ENCODE measurements at places on chromosomes 13 and 19.

DNA sequence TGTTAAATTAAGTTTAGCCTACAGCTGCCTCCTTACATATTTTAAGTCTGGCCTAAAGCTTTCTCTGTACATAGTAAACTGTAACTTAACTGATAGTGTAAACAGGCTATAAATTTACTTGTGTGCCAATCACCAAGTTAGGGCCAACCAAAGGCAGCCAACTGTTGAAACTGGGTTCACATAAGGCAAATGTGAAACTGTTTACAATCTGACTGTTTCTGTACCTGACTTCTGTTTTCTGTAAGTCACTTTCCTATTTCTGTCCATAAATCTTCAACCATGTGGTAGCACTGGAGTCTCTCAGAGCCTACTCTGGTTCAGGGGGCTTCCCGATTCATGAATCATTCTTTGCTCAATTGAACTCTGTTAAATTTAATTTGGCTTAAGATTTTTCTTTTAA lies 103.1 kb downstream of the RAP2A start:
- DNase-seq = no peak

DNA sequence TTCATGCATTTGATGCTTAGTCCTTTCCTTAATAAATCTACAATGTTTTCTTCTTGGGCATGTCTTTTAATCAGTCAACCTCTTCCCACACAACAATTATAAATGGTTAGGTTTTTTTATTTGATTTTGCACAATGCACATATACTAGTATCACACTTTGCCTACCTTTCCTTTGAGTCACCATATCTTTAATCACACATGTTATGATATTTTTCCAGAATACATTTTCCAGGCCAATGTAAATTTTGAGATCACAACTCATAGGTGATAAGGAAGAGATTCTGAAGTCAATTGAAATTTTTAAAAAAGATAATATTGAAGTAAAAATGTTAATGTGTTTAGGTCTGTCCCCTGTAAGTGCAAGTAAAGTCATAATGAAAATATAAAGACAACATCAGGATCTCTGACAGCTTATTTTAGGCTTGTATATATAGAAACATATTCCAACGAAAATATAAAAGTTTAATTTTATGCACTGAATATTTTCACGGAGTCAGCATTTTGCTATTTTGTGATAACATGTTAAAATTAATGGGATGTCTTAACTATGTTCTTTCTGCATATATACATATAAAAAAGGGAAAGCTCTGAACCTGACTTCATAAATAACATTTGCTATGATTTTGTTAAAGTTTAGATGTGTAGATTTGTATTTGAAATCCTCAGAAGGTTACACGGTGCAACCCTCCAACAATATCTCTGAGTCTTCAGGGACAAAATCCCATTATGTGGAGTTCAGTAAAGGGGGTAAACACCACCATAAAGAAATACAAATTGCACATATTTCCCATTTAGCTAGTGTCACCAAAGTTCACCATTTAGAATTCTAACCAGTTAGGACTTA lies 351.9 kb downstream of the DACH1 start:
- DNase-seq = no peak

- DNase-seq = no peak
Observed at GRCh38 chr13:55106509-55106908, 2034.2 kb upstream of the PRR20A start.

DNA sequence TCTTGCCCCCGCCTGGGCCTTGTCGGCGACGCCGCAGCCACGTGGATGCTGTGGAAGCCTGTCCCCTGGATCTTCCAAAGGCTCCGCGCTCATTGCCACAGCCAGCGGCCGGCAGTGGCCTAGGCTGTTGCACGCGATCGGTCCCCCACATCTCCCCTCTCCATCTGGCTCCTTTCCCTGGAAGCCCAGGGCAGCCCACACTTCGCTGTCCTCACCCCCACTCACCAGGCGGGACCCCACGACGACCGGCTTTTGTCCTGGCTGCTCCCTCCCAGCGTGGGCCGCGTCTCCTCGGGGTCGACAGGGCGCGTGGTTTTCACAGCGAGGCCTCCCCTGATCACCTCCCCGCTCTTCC lies 605 bp upstream of the TEX30 start:
- DNase-seq = no peak

DNA sequence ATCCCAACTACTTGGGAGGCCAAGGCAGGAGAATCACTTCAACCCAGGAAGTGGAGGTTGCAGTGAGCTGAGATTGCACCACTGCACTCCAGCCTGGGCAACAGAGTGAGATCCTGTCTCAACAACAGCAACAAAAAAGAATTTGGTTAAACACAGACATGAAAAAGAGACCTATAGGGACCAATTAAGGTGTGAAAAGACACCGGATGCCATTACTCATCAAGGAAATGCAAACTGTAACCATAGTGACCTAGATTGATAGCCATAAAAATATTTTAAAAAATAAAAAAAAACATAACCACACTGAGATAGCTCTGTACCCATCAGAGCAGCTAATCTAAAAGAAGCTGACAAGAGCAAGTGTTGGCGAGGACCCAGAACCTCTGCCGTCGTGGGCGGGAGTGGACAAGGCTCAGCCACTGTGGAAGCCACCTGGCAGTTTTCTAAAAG lies 37.1 kb upstream of the ISYNA1 start:
- no peak for DNase-seq

- no peak for DNase-seq
Observed at GRCh38 chr13:37656247-37656940, 57.8 kb upstream of the POSTN start.

- DNase-seq = no peak
Observed at GRCh38 chr13:73075546-73075945, 16.7 kb downstream of the KLF5 start.

GRCh38 chr13:43676320-43676719 lies 110.5 kb downstream of the ENOX1 start:
- no peak for DNase-seq

- peak; percentile 63 for DNase-seq
Observed at GRCh38 chr19:46533078-46533620, 37.5 kb upstream of the PNMA8B start.

- DNase-seq = no peak
Observed at GRCh38 chr13:96229356-96229755, 139.4 kb downstream of the HS6ST3 start.

GRCh38 chr19:18893587-18894253 lies 2.2 kb downstream of the CERS1 start:
- DNase-seq = peak; percentile 89

DNA sequence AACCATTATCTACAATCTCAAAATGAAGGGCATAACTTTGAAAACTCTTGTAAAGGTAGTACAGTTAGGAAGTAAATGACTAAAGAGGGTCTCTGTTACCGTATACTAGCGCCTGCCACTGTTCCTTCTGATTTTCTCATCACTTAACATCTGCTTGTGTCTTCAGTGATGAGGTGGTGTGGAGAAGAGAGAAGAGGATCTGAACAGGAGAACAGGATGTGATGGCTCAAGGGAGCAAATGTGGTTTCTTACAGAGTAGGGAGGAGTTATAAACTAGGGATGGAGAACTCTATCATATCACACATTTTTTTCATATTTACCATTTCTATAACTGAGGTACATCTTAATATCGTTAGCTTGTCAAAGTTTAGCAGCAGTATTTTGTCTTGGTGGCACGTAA lies 1.1 kb downstream of the KCTD4 start:
- DNase-seq = no peak

DNA sequence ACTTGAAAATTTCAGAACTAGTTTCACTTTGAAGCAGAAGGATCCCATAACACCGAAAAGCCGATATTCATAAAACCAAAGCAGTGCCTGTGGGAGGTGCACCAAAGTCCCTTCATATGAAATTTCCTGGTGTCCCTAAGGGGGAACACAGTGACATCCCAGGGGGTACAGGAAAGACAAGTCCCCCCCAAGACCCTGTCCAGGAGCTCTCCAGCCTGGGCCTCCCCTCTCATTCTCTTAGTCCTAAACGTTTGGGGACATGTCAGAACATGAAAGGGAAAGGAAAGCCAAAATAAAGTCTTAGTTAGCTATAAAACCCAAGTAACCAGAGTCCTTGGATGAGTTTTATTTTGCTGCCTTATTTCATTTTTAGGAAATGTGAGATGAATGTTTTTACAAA lies 56.6 kb downstream of the MRPL57 start:
- DNase-seq = no peak

DNA sequence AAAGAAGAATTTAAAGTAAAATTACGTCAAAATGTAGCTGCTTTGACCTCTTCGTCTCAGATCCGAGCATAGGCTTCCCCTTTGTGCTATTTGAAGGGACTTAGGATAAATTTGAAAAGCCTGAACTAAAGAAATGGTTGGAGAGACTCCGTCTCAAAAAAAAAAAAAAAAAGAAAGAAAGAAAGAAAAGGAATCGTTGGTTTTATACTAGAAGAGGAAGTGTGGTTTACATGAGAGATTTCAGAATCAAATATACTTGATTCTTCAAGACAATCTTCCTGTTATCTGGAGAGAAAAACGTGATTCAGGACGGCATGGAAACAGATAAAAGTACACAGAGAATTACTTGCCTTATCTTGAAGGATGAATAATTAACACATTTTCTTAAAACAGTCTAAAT lies 474 bp upstream of the ZNF780B start:
- DNase-seq = no peak

DNA sequence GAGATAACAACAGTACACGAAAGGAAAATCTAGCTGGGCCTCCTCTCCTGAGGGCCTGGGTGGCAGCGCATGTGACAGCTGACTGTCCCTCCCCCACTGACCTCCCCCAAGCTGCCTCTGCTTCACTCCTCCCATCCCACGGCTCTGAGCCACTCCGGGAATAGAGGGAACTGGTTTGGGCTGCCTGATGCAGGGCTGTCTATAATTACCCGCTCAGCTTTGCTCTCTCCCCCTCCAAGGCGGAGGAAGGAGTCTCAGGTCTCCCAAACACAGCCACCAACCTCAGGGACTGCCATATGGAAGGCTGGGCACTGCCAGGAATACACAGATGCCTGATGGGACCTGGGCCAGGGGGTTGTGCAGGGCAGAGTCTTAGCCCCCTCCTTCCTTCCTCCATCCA lies 7.9 kb downstream of the NAPA start:
- DNase-seq = peak; percentile 72

GRCh38 chr13:99269627-99270241 lies 11.6 kb upstream of the GPR18 start:
- no peak for DNase-seq

DNA sequence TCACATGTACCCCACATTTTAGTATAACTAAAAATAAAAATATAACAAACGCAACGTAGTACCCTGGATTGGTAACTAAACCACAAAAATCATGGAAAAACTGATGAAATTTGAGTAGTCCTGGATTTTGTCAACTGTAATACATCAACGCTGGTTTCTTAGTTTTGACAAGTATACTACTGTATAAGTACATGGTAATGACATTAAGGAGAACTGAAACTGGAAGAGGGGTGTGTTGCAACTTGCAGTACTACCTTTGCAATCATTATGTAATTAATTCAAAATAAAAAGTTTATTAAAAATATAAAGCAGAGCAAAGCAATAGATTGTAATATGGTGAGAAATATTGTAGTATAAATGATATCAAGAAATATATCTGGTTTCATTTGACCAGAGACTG lies 1158.0 kb upstream of the SPRY2 start:
- no peak for DNase-seq

GRCh38 chr19:53147645-53148044 lies 11.2 kb downstream of the ZNF347 start:
- DNase-seq = no peak

DNA sequence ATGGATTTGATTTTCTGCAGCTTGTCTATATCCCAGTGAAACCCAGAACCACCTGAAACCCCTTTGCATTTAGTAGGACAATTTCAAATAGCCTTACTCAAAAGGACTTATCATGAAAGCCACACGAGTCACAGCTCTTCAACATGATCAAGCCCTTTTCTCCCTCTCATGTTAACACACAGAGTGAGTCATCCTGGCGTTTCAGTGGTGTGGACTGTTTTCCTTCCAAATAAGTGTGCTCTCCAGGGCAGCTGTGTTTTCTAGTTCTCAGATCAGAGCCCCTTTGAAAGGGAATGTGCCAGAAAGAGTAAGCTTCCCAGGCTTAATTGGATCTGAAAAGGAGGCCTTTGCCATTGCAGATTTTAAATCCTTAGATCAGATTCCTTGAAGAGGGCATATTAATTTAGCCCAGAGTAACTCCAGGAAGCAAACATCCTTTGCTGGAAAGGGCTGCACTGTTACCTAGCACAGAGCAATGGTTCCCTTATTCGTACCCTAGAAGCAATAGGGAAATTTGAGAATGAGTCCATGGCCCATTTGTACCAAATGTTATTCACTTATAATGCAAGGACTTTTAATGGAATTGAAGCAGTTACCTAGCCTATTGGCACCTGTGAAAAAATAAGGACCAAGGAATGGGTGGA lies 51.3 kb downstream of the ERICH6B start:
- no peak for DNase-seq

DNA sequence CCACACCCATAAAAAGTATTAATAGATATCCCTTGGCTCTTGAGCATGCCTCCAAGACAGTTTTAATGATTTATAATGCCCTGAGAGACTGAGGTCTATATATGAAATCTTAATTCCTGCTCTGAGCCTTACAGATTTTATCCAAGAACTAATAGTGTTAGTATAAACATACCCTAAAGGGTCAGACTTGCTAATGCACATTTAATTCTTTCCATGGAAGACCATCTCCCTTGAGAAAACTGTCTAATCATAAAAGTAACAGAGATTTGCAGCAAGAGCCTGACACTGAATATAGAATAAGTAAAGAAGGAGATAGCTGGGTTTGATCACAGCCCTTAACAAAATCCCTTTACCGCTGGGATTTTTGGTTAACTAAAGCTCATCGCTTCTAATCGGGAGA lies 650.8 kb upstream of the KLF12 start:
- no peak for DNase-seq

DNA sequence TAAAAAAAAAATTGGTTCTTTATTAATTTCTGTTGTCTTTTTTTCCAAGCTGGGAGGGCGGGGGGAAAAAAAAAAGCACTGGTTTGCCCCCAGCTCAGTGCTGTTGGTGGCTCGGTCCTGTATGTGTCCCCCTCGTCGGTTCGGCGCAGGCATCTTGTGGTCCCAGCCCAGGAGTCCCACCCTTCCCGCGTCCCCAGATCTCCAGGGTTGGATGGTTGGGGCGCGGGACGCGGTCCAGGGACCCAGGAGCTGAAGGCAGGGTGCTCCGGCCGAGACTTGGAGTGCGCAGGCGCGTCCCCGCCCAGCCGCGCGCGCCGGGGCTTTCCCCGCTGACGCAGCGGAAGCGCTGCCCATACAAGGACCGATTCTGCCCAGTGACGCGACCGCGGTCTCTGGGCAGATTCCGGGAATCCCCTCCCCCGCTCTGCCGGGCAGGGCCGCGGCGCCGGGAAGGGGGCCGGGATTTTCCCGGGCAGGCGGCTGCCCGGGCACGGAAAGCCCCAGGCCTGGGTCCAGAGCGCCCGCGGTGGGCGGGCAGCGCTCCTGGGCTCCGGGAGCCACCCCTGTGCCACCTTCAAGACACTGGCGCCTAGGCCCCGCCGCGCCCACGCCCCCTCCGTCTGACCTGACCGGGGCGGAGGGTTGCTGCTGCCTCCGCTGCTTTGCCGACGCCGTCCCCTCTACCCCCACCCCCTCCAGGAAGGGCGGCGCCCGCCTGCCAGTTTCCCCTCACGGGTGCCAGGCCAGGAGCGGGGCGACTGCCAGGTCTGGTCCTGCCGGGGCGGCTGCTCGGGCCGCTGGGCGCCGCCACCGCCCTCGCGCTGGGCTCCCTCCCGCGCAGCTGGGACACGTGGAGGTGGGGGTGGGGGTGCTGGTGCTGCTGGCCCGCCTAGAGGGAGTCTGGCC lies 2.3 kb downstream of the JUNB start:
- DNase-seq = peak; percentile 89

- no peak for DNase-seq
Observed at GRCh38 chr13:48194379-48194754, 38.6 kb upstream of the ITM2B start.

GRCh38 chr13:41383386-41383785 lies 72.3 kb downstream of the NAA16 start:
- no peak for DNase-seq

GRCh38 chr13:35342440-35342839 lies 134.0 kb downstream of the MAB21L1 start:
- DNase-seq = no peak
